ENCODE measurements at places on chromosomes 6 and 20.

DNA sequence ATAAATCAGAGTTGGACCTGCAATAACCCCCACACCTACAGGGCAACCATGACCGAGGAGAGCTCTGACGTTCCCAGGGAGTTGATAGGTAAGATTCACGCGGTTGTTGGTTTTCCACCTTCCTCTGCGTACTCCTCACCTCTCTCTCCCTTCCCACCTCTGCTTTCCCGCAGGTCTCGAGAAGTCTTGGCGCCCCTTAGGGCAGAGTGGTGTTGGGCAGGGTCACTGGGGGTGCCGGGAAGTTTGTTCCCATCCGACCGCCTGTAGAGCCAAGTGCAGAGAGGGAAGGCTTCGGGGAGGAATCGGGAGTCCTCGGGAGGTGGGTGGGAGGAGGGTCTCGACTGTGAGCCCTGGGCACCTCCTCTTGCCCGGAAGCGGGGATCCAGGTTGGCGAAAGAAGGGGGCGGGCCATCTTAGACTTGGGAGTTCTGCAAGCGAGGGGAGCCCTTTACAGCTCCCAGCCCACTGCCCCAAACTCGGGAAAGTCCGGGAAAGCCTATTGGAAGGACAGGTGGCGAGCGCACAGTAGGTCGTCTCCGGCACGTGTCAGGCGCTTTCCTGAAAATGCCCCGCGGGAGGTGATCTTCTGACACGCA is 672 bp downstream of the CARMIL1 start:
- no peak for DNase-seq

GRCh38 chr6:8658416-8658815 is 223.1 kb upstream of the SLC35B3 start:
- no peak for DNase-seq

GRCh38 chr6:26019261-26019830 is 56.7 kb downstream of the TRIM38 start:
- DNase-seq = no peak

- DNase-seq = no peak
Observed at GRCh38 chr6:145454006-145454405, 281.3 kb downstream of the EPM2A start.

DNA sequence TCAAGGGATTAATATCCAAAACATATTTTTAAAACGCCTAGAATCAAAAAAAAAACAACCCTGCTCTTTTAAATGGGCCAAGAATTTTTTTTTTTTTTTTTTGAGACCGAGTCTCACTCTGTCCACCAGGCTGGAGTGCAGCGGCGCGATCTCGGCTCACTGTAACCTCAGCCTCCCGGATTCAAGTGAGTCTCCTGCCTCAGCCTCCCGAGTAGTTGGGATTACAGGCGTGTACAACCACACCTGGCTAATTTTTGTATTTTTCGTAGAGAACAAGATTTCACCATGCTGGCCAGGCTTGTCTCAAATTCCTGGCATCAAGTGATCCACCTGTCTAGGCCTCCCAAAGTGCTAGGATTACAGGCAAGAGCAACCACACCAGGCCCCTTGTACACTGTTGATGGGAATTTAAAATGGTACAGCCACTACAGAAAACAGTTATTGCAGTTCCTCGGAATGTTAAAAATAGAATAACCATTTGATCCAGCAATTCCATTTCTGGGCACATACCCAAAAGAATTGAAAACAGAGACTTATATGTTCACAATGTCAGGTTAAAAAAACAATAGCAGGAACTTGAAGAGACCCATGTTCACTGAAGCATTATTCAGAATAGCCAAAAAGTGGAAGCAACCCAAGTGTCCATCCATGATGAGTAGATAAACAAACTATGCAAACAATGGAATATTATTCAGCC is 3.1 kb upstream of the MYL9 start:
- DNase-seq = no peak

- DNase-seq = no peak
Observed at GRCh38 chr6:138044458-138044857, 62.8 kb downstream of the PERP start.

DNA sequence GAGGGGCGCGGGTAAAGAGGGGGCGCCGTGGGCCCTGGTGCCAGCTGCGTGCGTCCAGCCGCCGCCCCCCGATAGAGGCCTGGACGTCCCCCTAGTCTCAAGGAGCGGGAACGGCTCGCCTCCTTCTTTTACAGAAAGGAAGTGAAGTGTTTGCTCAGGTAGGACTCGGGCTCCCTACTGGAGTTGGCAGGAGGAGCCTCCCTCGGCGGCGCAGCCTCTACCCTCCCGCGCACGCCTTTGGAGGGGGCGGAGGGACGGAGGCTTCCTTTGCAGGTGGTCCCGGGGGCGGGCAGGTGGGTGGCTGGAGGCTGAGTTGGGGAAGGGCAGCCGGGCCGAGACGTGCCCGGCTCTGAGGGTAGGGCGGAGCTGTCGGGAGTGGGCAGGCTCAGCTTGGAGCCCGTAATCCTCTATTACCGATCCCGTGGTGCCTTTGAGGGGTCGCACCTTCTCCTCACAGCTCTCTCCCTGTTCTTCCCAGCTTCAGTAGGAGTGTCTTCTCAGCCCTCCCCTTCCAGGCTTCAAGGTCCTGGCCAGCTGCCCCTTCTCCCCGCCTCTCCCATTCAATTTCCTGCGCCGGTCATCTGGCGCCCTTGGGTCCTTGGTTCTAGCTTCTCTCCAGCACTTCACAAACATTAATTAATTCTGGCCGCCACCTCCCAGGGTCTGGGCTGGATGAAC is 728 bp downstream of the ITPR3 start:
- no peak for DNase-seq

DNA sequence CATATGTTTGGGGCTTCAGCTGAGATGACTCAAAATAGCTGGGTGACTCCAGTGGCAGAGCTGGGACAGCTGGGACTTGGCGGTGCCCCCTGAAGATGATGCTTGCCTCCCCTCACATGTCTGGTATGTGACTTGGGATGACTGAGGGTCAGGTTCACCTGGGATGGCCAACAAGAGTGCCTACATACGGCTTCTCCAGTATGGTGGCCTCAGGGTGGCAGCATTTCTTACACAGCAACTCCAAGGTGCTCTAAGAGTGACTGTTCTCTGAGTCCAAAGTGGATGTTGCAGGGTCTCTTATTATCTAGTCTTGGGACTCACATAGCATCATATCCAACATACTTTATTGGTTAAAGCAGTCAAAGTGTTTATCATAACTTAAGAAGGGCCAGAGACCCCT is 87.8 kb upstream of the CENPW start:
- no peak for DNase-seq

GRCh38 chr6:1834207-1834606 is 224.5 kb downstream of the FOXC1 start:
- no peak for DNase-seq

GRCh38 chr6:163333038-163333437 is 81.5 kb upstream of the QKI start:
- DNase-seq = no peak

- DNase-seq = no peak
Observed at GRCh38 chr6:15474196-15474595, 188.6 kb downstream of the DTNBP1 start.

- DNase-seq = no peak
Observed at GRCh38 chr6:25315194-25316177, 36.3 kb downstream of the CARMIL1 start.

DNA sequence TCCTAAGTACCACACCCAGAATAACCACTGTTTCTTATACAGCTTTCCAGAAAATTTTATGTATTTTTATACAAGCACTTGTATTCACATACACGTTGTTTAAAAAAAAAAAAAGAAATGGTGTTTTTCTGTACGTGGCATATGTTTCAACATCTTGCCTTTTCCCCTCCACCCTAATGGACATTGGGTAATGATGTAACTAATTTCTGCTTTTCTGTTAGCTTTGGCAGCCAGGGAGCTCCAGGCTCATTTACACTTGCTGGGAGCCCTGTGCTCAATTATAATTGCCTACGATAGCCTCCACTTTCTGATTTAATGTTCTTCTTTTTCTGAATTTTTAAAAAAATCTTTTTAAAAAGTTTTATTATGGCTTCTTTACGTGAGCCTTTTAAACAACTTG is 352.4 kb downstream of the UTRN start:
- no peak for DNase-seq

DNA sequence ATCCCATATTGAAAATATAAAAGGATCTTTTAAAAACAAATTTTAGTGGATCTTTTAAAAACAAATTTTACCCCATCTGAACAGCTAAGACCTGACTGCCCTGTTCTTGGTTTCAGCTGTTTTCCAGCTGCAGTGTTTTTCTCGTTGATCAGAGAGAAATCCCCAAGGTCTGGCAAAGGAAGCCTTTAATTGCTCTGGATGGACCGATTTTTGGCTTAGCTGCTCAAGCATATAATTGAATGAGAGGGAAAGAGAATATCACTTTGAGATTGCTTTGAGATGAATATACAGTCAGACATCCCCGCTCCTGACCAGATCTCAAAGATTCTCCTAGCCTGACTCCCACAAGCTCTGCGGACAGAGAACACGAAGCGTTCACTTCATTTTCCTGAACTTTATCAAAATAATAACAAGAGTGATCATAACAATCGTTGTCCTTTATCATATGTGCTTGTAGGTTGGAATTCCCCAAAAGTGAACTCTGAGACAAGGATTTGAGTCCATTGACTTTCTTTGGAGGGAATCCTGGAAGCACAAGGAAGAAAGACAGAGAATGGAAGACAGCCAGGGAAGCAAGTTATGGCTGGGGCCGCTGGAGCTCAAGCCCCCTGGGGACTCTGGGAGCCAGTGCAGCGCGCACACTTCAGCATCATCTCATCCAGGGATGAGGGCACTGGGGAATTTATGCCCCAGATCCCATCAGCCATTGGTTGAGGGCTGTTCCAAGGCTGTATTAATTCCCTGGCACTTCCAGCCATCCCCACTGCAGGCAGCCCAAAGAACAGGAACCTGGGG is 101.3 kb downstream of the SNX5 start:
- DNase-seq = no peak

DNA sequence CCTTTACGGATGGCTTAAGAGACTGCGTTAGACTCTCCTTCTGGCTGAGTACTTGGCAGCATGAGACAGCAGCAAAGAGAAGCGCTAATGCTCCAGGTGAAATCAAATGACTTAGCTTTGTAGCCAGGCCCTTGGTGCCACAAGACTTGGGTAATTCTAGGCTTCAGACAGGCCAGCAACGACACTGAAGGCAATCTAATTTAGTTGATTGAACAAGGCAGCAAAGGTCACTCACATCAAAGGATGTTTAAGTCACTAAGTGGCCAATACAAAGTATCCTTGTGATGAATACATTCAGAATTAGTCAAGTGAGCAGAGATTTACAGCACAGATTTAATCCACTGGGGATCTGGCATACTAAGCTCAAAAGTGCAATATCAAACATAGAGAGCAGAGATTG is 113.2 kb downstream of the FAM83B start:
- DNase-seq = no peak

DNA sequence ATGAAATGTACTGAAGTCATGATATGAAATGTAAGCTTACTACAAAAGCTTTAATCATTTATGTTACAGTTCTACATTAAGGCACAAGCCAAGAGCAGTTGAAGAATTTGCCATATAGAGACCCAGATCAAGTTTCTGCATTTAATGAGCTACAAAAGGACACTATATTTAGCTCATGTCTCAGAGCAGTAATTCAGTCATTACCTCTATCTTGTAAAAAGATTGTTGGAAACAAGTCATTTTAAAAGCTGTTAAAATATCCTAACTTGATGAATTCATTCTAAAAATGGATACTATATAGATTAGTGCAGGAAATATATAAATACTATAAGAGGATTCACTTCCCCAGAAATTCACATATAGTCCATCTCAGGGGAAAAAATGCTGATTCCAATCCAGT is 45.2 kb upstream of the RIPPLY2 start:
- no peak for DNase-seq

- no peak for DNase-seq
Observed at GRCh38 chr6:42010185-42010891, 40.0 kb upstream of the TAF8 start.

GRCh38 chr6:25944688-25945574 is 14.4 kb upstream of the SLC17A2 start:
- no peak for DNase-seq

- DNase-seq = no peak
Observed at GRCh38 chr6:28282926-28283325, 1.6 kb downstream of the PGBD1 start.

GRCh38 chr6:48568856-48569255 is 457.9 kb upstream of the PTCHD4 start:
- DNase-seq = no peak

- no peak for DNase-seq
Observed at GRCh38 chr6:159303159-159303558, 134.0 kb downstream of the FNDC1 start.

- DNase-seq = no peak
Observed at GRCh38 chr6:136318676-136319075, 29.0 kb upstream of the BCLAF1 start.

- no peak for DNase-seq
Observed at GRCh38 chr6:170089963-170090362, 200.9 kb downstream of the DLL1 start.

- DNase-seq = no peak
Observed at GRCh38 chr6:167538746-167539145, 213.9 kb downstream of the TTLL2 start.

- no peak for DNase-seq
Observed at GRCh38 chr6:41720783-41721182, 14.6 kb downstream of the TFEB start.

DNA sequence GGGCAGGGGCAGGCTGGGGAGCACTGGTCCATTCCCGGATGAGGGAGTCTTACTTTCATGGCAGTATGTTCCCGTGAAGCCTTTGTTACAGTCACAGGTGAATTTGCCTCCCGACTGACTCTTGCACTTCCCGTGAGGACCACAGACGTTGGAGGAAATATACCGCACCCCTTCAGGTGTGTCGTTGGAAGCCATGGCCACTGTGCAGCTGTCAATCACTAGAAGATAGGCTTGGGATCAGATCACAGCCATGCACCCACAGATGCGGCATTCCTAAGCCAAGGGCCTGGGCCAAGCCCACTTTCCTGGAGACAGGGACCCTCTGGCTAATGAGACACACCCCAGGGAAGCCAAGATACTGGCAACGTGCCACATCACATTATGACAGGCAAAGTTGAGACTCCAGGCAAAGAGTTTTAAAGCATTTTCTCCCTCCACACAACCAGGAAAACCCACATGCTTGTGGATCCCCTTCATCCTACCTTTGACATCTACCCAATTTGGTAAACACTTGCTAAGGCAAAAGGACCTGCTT is 26.8 kb downstream of the JAG1 start:
- DNase-seq = no peak

DNA sequence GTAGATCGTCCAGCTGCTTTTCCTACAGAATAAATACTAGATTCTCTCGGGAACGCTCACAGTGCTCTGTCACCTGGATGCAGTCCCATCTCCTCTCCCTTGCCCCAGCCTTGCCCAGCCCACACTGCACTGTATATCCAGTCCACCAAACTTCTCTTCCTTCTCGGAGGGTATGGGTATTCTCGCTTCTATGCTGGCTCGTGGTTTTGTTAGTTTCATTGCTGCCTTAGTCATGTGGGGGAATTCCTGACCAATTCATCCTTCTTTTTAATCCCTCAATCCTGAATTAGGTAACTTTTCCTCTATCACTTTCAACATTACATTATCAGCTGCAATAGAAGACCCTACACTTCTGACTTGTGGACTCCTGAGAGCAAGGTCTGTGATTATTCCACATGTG is 252.4 kb downstream of the GMDS start:
- no peak for DNase-seq
